Sigmoid colon (tissue), 7 donors: ENCODE measurements at places on chromosomes 2 and 18.
A peak's percentile ranks its signal among the peaks of the same experiment; 100 is the strongest.

DNA sequence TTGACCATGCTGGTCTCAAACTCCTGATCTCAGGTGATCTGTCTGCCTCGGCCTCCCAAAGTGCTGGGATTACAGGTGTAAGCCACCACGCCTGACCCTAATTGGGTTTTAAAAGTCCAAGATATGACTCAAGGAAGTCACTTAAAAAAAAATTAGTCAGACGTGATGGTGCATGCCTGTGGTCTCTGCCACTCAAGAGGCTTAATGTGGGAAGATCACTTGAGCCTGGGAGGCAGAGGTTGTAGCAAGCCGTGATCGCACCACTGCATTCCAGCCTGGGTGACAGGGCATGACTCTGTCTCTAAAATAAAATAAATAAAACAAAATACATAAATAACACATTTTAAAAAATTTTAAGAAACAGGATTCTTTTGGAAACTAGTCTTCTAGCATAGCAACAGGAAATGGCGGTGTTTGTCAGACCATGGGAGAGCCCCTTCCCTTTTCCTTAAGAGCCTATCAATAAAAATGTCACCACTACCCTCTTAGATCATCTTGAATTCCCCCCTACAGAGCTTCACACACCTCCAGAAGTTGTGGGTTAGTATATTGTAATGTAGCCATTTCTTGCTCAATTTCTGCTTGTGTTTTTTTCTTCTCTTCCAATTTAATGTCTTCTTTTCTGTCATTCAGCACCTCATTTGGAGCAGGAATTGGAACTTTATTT is 20.1 kb downstream of the SFT2D3 start:
- no peak for DNase-seq

DNA sequence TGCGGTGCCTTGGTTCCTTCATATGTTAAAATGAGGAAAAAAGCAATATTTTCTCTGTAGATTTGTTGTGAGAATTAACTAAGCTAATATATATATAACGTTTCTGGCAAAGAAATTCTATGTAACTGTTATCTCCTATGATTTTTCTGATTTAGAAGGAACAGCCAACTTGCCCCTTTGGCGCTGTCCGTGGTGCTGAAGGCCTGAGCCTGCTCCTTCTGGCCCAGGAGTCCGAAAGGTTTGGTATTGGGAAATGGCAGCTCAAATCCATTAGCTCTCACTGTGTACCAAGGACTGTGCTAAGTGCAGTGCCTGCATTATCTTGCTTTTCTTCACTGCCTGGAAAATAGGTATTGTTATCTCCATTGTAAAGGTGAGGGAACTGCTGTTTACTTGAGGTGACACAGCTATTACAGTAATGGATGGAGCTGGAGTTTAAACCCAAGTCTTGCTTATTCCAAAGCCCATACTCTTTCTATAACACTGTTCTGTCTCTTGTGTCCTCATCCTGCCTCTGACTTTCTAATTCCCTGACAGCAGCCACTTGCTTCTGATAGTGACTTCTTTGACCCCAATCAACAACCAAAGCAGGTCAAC is 52.2 kb downstream of the C1QL2 start:
- DNase-seq, result peak; percentile 12

DNA sequence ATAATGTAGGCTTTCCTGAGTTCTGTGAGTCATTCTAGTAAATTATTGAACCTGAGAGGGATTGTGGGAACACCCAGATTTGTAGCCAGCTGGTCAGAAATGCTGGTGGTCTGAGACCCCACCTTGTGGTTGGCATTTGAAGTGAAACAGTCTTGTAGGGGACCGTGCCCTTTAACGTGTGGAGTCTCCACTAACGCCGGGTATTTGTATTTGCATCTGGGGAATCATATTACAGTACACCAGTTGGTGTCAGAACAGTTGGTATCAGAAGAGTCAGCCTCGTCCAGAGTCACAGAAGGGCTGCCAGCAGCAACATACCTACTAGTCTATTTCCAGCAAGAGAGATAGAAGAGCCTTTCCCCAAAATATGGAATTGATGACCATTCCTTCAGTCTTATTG is 38.3 kb upstream of the PTPN4 start:
- no peak for DNase-seq

DNA sequence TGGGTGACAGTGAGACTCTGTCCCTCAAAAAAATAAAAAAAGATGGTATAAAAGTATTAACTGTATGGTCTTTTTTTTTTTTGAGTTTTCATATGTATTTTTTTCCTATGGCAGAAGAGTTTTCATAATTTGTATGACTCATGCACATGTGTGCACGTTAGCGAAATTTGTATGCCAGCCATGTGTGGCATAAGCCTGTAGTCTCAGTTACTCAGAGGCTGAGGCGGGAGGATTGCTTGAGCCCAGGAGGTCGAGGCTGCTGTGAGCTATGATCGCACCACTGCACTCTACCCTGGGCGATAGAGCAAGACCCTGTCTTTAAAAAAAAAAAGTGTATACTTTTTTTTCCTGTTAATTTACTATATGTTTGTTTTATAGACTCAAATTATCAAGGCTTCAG is 160.8 kb downstream of the TGIF1 start:
- peak; percentile 33 for DNase-seq

GRCh38 chr2:134493797-134494196 is 225.0 kb downstream of the TMEM163 start:
- DNase-seq, result no peak

DNA sequence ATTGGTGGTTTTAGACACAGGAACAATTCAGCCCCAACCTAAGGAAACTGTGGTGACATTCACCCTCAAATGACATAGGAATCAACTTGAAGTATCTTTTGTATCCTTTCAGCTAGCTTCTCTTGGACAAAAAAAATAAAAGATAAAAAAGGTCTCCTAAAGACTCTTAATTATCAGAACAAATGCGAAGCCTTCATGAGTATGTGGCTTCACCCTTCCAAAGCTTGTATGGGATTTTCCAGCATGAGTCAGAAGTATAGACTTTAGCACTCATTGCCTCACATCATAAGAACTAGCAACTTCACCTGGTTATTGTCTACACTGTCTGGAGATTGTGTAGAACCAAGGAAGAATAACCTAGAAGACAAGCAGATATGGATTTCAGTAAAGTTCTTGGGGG is 135.4 kb downstream of the LAMA3 start:
- DNase-seq, result no peak

DNA sequence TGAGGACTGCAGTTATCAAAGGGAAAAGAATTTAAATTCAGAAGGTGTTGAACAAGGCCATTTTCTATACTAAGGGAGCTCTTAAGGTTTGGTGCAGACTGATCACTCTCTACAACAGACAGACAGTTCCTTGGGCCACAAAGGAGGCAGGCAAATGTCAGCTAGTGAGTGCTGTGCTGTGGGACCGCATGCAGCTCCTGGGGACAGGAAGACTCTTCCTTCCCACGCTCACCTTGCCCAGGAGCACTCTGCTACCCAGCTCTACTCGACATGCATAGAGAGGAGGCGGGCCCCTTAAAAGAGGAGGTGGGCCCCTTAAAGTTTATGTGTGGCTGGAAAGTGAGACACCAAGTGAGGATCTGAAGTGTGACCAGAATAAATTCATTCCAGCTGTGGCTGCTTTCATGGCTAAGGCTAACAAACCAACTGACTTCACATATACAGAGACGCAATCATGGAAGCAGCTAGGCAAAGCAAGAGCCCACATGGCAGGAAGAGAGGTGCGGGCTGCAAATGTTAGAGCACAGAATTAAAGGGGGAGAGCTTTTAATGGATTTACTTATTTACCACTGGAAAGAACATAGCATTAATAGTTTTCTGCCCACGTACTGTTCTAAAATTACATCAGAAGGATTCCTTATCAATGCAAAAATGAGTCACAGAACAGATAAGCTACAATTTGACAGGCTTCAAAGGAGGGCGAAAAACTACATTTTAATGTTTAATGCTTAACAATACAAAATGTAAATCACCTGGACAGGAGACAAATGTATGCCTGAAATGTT is 101.4 kb upstream of the RNU4ATAC start:
- no peak for DNase-seq

- DNase-seq, result no peak
Observed at GRCh38 chr18:39635966-39636365, 2070.4 kb upstream of the CELF4 start.

- DNase-seq, result no peak
Observed at GRCh38 chr2:169116327-169116726, 47.0 kb downstream of the DHRS9 start.

GRCh38 chr2:226352941-226353560 is 446.6 kb downstream of the IRS1 start:
- DNase-seq, result no peak

GRCh38 chr2:69237070-69237670 is 149.9 kb downstream of the GFPT1 start:
- no peak for DNase-seq

DNA sequence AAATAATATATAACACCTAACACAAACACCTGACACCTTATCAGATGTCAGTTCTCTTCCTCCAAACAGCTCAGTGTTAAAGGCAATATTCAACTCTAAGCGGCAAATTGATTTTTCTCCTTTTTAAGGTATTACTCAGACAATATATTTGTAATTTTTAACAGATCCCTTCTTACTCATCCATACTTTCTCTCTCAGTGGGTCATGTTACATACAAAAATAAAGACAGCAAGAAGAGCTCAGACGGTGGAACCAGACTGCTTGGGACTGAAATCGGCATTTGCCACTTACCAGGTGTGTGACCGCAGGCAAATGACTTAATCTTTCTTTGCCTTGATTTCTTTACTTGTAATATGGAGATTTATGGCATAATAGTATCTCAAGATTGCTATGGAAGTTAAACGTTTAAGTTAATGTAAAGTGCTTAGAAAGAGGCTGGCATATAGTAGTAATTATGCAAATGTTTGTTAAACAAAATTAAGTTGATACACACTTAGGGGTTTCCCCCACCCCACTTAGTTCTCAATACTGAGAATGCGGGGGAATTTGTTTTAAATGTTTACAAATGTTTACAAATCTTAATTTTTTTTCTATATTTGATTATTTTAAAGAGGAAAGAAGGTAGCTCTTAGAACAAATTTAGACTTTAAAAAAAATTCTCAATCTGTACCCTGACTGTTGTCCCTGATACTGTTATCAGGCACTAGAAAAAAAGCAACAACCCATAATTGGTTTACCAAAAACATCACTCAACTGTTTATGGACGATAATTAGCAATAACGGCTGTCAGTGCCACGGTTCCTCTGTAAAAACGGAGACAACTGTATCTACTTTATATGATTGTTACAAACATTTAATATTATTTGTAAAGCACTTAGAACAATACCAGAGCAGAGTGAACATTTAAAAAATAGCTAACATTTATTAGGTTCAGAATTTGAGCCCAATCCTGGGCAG is 25.6 kb downstream of the MAP3K2 start:
- no peak for DNase-seq

DNA sequence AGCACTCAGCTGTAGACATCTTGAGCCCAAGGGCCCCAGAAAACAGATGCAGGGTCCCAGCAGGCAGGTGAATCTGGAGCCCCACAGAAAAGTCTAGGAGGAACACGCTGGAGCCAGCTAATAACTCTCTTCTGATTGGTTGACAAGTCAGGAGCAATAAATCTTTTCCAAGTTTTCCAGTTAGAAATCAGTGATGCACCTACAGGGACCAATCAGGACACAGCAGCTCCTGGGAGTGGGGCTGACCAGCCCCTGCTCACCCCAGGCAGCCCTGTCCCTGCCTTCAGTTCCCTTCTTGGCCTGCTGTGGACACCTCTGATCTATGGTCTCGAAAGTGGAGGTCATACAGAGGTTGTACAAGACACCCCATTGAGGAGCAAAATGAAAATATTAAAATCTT is 75.7 kb downstream of the KCNF1 start:
- DNase-seq, result no peak

GRCh38 chr18:41594582-41594981 is 360.5 kb upstream of the PIK3C3 start:
- DNase-seq, result no peak

DNA sequence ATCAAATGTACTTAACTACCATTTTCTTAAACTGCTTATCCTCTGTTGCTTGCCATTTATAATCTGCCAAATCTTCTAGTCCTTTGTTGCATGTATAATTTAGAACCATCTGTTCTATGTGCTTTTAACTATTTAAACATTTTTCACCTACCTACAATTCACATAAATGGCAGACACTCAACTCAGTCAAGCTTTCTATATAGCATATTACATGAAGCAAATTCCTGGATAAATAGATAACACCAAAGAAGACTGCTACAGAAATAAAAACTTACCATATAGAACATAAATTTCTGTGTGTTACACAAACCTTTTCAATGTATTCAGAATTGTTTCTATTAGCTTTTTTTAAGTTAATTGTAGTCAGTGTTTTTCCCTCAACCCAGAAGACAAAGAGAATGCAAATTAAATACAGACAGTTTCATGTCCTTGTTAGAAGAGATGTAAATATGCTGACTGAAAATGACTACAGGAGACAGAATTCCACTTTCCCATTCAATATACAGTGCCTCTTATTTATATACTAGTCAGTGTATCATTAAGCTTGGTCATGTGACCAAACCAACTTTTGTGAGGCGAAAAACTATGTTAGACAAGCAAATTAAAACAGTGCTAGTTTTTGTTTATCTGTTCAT is 2.6 kb downstream of the BAZ2B start:
- DNase-seq, result no peak

GRCh38 chr18:43932140-43932539 is 654.9 kb upstream of the SYT4 start:
- no peak for DNase-seq

GRCh38 chr2:219947575-219947974 is 320.1 kb downstream of the SLC4A3 start:
- no peak for DNase-seq

GRCh38 chr18:25327584-25327983 is 24.4 kb downstream of the ZNF521 start:
- no peak for DNase-seq

DNA sequence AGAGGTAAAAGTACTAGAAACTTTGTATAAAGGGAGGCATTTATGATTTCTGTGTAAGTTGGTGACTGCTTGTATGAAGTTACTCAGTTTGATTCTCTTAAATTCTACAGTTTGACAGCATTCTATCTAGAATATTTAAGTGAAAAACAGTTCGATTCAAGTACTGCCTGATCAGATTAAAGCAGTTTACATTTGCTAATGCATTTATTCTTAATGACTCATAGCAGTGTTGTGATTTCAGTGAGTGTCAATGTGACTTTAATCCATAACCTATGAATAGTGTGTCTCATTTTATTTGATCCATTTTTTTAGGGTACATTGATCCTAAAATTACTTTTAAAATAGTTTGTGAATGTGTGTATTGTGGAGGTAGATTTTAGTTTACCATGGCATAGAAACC is 35.7 kb downstream of the WDR43 start:
- no peak for DNase-seq

- no peak for DNase-seq
Observed at GRCh38 chr2:177535000-177535399, 142.4 kb downstream of the AGPS start.

DNA sequence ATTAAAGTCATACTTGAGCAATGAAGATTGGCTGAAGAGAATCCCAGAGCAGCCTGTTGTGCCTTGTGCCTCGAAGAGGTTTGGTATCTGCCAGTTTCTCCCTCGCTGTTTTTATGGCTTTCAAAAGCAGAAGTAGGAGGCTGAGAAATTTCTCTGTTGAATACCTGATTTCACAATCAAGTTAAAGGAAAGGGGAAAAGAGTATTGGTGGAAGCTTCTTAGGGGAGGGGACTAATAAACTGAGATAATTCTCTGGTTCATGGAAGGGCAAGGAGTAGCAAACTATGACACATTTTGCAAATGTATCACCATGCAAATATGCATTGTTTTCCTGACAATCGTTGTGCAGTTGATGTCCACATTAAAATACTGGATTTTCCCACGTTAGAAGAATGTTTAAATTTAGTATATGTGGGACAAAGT is at the start of gene IL1B:
TSS of gene IL1B (minus strand) at position 85 of the 423 bp plus-strand sequence. CDS start 550 bp downstream, outside the sequence.
- DNase-seq, result no peak
